Ovary (tissue), 10 donors: ENCODE measurements at places on chromosomes 3 and 15. TPM values are rescaled to one million over a fixed set of nuclear protein-coding genes. Genes with fewer than 3 reads are reported as not detected.

DNA sequence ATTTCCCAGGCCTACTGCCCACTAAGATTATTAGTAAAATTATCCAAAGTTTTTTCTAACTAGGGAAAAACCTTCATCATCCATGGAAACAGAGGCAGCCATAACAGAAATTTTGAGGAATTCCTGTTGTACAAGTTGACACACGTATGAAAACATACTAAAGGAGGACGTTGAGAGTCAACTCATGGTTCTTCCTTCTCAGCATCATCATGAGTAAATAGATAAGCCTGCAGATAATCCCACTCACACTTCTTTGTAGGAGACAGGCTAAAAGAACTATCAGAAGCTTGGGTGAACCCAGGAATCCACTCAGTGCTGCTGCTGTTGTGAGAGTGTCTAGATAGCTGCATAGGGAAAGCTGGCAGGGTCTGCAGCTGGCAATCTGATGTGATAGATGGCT, 694.8 kb upstream of the NR2F2 start:
- no peak for DNase-seq

DNA sequence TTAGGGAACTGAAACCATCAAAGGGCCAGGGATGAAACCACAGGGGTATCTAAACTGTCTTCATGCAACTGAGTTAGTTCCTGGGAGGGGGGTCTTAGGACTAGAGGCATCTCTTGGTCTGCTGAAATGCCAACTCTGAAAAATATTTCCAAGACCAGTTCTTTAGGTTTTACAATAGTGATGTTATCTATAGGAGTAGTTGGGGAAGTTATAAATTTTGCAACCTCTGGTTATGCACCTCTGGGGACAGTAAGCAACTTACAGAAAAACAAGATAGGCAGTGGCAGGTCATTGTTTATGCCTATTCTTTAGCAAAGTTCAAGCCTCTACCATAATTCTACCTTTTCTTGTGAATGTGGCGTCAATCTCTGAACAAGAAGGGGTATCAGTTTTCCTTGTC, 60.5 kb upstream of the MINAR1 start:
- DNase-seq = no peak

- DNase-seq = no peak
Observed at GRCh38 chr3:60337421-60337820, 913.8 kb downstream of the FHIT start.

GRCh38 chr3:128557531-128558280, 64.7 kb upstream of the GATA2 start:
- no peak for DNase-seq

DNA sequence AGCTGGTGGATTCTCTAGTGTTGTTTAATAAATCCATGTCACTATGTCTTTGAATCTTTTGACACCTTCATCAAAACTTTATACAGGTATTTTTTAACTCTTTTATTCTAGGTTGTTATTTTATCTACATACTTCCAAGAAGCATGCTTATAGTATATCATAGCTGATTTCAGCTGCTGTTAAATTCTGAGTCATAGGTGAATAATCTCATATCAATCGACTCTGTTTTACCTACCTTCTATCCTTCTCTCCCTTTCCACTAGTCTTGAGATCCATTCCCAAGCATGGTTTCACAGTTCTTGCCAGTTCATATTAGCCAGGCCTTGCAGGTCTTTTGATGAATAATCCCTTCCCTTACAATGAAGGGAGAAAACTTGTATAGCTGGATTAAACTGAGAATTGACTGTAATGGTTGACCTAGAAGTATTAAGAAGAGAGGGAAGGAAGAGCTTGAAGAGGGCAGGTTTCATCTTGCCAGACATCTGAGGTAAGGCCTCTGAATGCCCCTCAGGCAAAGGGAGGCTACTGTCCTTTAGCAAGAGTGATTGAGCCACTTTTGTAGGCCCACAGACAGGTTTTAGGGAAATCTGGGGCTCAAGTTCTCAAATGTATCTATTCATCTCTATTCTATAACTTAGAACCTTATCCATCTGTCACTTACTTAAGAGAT, 146.4 kb downstream of the EPHA6 start:
- no peak for DNase-seq

DNA sequence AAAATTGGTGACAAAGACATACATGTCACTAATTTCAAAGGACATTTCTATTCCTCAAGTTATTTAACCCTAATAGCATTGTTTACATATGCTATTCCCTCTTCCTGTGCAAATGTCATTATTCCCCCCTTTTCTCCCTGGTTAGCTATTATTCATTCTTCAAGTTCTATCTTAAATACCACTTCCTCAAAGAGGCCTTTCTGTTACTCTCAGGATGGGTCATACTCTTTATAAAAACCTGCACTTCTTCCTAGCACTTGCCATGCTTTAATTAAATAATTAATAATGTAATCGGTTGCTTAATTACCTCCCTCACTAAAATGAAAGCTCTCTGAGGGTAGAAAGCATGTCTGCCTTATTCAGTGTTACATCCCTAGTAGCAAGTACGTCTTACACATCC, 88.5 kb downstream of the XRN1 start:
- no peak for DNase-seq

Gene PLS1
- polyA plus RNA-seq = 0.94 TPM

Gene GP5
- 0.25 TPM for polyA plus RNA-seq

Gene PLA2G4F
- 0.07 TPM for polyA plus RNA-seq

Gene BCL2A1
- polyA plus RNA-seq = 2.0 TPM

DNA sequence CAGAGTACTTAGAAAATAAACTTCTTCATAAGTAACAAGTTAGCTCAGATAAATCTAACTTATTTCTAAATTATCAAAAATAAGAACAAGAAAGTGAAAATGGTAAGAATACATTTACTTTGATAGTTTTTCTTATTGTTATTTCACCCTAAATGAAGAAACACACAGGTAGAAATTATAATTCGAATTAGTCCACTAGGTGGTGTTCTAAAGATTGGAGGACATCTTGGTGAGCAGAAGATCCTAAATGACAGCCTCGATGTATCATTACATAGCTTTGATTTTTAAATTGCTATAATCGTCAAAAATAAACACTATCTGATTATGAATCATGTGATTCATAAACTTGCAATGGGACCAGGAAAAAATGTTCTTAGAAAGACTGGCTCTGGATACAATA, 280.8 kb upstream of the UBE2E2 start:
- no peak for DNase-seq

DNA sequence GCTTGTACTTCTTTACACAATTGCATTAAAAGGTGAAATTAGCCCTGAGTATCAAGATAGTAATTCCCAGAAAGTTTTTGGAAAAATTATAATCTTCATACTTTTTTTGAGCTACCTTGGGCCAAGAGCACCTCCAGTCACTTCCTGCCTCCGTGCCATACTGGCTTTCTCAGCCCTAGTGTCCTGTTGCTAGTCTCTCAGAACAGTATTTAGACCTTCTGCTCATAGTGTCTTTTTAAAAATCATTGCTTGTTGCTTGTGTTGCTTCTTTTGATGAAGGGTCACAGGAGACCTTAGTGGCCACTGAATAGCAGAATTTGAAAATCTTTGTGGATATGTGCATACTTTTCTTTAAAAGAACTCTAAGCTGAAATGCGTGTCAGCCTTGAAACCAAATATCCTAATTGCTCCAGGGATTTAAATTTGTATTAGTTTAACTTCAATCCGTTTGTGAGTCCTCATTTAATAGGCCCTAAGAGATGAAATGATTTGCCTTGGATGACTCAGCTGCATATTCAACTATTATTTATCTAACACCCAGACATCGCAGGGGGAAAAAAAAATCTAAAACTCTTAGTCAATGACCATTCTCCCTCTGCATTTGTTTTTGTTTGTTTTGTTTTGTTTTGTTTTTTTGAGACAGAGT, 29.1 kb upstream of the LXN start:
- no peak for DNase-seq

DNA sequence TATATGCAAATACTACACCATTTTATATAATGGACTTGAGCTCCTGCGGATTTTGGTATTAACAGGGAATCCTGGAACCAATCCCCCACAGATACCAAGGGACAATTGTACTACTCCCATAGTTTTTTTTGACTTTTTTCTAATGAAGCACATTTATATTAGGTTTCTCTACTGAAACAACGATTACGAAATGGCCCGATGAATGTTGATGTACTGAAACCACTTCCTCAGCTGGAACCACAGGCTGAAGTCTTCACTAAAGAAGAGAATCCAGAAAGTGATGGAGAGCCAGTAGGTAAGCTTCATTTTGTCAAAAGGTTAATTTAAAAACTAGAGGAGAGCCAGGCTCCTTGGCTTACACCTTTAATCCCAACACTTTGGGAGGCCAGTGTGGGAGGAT, 121.5 kb upstream of the LRRFIP2 start:
- no peak for DNase-seq

DNA sequence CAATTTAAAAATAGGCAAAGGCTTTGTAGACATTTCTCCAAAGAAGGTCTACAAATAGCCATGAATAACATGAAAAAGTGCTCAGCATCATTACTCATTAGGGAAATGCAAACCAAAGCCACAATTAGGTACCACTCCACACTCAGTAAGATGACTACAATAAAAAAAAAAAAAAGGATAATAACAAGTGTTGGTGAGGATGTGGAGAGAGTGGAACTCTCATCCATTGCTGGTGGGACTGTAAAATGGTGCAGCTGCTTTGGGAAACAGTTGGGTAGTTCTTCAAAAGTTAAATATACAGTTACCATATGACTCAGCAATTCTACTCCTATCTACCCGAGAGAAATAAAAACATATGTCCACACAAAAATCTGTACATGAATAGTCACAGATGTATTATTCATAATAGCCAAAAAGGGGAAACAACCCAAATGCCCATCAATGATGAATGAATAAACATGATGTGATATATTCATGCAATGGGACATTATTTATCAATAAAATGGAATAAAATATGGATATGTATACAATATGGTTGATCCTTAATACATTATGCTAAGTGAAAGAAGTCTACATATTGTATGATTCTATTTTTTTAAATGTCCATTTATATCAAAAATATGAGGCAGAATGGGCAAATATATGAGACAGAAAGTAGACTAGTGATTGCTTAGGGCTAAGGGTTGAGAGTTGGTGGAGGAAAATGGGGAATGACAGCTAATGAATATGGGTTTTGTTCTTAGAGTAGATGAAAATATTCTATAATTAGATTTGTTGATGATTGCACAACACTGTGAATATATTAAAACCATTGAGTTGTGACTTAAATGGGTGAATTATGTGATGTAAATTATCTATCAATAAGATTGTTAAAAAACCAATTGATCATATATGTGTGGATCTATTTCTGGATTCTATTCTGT, 66.1 kb upstream of the SMAD3 start:
- DNase-seq = no peak

Gene RUBCN
- polyA plus RNA-seq = 9.5 TPM

DNA sequence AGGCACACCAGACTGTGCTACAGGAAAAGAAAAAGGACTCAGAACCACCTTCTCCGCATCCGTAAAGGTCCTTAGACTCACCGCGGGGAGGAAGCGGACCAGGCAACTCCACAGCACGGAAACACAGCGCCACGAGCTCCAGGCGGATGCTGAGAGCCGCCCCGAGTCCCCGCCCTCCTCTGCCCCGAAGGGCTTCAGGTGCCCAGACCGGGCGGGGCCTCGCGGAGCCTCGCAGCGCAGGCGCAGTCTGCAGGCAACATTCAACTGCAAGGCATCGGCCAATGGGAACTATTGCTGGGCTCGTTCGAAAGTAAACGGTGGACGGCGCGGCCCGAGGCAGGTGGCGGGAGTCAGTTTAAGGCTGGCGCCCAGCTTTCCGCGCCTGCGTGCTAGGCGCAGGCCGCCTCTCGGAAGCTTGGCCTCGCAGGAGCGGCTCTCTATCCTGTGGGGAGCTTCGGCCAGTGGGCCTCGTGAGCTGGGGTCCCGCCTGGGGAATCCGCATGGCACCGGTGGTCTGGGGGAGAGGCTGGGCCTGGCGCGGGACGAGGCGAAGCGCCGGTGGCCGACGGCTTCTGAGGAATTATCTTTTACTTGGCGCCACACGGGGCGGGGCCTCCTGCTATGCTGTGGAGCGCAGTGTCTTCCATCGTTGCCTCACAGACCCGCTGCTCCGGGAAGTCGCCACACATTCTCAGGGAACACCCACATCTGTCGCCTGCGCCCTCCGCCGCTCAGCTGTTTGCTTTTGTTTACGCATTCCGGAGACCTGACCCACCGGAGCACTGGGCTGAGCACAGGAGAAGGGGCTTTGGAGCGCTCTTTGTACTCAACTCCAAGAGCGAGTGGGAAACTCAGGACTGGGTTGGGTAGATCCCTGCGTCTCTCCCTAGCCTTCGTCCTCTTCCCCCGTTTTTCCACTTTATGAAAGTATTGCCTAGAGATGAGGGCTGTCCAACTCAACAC, at the start of gene TRIM59:
TSS of gene TRIM59 (minus strand) at position 151 of the 963 bp plus-strand sequence. CDS start 10,603 bp downstream, outside the sequence.
- DNase-seq = peak; percentile 75

- no peak for DNase-seq
Observed at GRCh38 chr3:171129827-171130226, 103.3 kb upstream of the SLC2A2 start.

DNA sequence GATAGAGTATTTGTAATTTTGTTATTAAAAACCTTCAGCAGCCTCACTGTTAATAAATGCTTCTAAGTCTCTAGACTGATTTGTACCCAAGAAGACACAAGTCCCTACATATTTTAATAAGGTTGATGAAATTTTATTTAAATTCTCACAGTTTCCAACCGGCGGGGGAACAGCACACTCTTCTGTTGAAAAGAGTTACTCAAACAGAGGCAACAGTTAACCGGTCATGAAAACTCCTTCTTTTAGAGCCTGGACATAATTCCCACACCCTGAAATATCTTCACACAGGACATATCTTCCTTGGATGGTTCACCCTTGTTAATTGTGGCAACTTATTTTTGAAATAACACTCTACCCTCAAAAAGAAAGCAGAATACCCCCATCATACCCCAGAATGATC, 278.8 kb downstream of the FOXP1 start:
- peak; percentile 32 for DNase-seq

- DNase-seq = no peak
Observed at GRCh38 chr15:86855307-86856291, 775.9 kb downstream of the AGBL1 start.

DNA sequence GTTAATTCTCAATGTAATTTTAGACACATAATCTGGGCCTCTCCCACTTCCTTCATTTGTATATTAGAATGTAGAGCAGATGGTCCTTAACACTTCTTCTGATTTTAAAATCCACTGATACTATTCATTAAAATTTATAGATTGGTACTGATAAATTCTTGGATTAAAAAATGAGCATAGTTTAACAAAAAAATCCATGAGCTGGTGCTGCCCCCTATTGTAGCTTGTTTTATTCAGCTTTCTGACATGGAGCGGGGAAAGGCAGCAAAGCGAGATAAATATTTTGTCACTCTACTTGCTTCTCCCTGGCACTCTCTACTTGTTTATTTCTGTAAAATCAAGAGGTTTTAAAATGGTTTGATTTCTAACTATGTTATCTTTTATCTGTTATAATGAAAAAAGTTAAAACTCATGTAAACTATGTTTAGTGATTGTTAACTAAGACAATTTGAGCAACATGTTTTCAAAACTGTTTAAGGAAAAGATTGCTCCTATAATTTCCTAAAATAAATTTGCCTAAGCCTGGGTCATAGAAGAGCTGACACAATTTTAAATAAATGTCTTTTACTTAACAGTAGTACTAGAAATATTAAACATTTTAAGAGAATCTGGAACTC, 26.5 kb upstream of the PLOD2 start:
- no peak for DNase-seq

Gene PATL2
- 2.3 TPM for polyA plus RNA-seq
